ENCODE measurements at places on chromosomes 2 and 18. TPM values are rescaled to one million over a fixed set of nuclear protein-coding genes. Genes with fewer than 3 reads are reported as not detected.
A peak's percentile ranks its signal among the peaks of the same experiment; 100 is the strongest.

MYOM1 gene
- total RNA-seq, result 3.9 TPM

GPAT2 gene
- total RNA-seq, result 9.0 TPM

ACYP2 gene
- total RNA-seq, result 23.4 TPM

NEU4 gene
- total RNA-seq, result 1.1 TPM

ZC3H15 gene
- total RNA-seq, result 59.5 TPM

DUSP19 gene
- total RNA-seq, result 0.67 TPM

SERPINB7 gene
- not detected for total RNA-seq

BMP10 gene
- not detected for total RNA-seq

- DNase-seq, result no peak
Measured at GRCh38 chr2:50535971-50536759, 495.8 kb downstream of the NRXN1 start.

GRCh38 chr2:187552828-187553681, 1.2 kb downstream of the TFPI start:
- DNase-seq, result no peak

DNA sequence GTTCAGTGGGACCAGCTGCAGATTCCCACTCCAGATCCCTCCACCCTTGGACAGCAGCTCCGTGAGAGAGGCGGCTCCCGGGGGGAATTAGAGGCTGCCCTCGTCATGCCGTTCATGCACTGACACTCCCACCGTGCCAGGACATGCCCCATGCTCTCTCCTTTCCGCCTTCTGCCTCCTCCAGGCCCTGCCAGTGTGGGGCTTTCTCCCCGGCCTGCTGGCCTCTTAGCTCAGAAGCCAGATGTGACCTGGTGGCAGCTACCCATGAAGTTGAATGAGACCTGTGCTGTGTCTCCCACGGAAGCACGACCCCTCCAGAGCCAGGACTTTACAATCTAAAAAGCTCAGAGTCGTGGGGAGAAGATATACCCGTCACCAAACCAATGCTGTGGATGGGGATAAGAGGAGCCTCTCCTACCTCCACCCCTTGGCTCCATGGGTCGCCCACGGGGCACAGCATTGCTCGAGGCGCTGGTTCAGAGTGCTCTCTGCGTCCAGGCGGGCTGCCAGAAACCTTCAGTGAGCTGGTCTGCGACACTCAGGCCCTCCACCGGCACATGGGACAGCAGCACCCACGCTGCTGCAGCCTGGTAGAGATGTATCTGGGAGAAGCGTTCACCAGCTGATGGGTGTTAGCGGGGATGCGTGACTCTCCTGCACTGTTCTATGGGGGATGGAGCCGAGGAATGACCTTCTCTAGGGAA, 111.0 kb upstream of the GPC1 start:
- no peak for DNase-seq

- peak; percentile 75 for DNase-seq
Measured at GRCh38 chr2:238921681-238922319, 73.9 kb downstream of the TWIST2 start.

DNA sequence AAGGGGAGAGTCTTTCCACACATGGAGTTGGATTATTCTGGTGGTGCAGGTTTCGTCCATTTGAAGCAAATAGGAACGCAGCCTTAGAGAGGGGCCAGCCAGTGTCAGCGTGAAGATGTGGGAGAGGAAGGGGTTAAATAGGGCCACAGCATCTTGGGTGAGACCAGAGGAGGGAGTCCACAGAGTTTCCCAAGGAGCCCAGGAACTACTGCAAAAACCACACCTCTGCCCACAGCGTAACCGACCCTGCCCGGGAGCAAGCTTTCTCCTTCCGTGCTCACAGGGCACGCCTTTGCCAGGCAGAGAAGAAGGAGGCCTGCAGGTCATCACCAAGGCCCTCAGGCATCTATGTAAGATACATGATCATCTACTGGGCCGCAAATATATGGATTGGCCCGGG, 314.5 kb downstream of the AGAP1 start:
- DNase-seq, result no peak

DNA sequence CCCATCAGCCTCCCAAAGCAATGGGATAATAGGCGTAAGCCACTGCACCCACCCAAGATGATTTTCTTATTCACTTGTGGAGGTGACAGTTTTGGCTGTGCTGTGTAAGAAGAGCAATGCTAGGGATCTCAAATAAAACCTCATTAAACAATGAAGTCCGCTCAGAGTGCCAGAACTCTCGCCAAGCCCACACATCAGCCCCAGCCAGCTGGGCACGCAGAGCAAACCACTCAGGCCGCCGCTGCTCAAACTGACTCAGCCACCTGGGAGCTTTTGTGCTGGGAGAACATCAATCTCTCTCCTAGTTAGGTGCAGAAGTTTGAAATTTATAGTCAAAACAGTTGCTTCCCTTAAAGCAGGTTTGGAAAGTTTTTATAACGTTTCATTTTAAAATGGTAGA, 47.6 kb downstream of the RNF152 start:
- no peak for DNase-seq

GRCh38 chr2:238106339-238106697, 6.2 kb downstream of the ESPNL start:
- no peak for DNase-seq

GRCh38 chr2:188977317-188977716, 3.1 kb downstream of the COL3A1 start:
- no peak for DNase-seq

GRCh38 chr2:230907361-230908091, 17.5 kb downstream of the GPR55 start:
- DNase-seq, result peak; percentile 69

DNA sequence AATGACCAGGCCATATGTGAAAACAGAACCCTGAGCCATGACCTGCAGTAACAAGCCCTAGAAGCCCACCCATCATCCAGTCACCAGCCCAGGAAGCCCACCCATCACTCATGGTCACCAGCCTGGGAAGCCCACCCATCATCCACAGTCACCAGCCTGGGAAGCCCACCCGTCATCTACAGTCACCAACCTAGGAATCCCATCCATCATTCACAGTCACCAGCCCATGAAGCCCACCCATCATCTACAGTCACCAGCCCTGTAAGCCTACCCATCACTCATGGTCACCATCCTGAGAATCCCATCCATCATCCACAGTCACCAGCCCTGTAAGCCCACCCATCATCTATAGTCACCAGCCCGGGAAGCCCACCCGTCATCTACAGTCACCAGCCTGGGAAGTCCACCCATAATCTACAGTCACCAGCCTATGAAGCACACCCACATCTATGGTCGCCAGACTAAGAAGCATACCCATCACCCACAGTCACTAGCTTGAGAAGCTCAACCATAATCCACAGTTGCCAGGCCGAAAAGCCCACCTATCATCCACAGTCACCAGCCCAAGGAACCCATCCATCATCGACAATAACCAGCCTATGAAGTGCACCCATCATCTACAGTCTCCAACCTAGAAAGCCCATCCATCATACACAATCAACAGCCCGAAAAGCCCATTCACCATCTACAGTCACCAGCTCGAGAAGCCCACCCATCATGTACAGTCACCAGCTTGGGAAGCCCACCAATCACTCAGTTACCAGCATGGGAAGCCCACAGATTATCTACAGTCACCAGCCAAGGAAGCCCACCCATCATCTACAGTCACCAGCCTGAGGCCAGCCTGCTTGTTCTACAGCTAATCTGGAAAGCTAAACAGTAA, 91.9 kb downstream of the TWIST2 start:
- peak; percentile 33 for DNase-seq

GRCh38 chr2:224865016-224865415, 148.9 kb upstream of the CCDC195 start:
- DNase-seq, result no peak

GRCh38 chr2:12155303-12156051, 409.0 kb downstream of the LPIN1 start:
- DNase-seq, result no peak

DNA sequence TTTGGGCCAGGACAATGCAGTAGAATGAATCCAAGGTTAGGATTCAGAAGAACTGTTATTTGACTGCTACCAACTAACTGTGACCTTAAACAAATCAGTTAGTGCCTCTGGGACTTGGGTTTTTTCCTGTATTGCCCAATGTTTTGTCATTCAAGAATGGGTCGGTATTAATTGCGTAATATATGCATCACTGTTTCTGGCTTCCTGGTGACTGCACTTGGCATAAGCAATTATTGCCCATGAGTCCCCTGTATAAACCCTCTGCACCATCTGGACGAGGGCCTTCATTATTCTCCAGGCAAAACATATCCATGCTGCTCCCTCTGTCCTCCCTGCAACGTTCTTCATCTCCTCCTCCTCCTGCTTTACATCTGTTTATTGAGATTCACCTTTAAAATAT, 255.8 kb upstream of the LRRTM1 start:
- DNase-seq, result no peak

DNA sequence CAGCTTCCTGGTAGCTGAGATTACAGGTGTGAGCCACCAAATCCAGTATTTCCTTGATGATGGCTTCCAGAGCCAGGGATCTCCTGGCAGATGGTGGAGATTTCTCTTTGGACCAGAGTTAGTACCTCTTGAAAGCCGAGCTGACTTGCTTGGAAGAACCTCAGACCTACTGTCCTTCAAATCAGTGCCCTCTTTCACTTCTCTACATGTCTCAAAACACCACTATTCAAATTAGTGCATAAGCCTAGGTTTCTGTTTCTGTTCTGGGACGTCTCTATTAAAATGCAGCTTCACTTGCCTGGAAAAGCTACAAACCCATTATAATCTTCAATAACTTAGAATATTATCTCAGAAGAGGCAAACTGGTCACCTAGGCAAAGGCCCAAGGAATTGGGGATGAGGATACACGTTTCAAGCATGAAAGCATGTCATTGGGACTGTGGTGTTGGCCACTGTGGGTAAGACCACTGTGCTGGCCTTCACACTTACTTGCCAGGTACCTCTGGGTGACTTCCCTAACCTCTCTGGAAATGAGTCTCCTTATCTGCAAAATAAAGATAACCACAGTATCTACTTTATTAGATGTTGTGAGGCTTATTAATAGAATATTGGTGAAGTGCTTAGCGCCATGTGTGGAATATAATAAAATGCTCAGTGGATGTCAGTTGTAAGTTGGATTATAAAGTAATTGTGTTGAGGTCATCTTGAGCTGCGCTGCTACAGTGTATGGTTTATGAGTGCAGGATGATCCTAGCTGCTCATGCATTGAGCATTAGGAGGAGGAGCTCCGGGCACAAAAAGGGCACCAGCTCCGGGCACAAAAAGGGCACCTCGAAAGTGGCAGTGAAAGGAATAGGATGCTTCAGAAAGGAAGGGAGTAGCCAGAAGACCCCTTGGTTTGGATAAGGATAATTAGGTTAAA, 84.5 kb downstream of the DOCK10 start:
- DNase-seq, result no peak

DNA sequence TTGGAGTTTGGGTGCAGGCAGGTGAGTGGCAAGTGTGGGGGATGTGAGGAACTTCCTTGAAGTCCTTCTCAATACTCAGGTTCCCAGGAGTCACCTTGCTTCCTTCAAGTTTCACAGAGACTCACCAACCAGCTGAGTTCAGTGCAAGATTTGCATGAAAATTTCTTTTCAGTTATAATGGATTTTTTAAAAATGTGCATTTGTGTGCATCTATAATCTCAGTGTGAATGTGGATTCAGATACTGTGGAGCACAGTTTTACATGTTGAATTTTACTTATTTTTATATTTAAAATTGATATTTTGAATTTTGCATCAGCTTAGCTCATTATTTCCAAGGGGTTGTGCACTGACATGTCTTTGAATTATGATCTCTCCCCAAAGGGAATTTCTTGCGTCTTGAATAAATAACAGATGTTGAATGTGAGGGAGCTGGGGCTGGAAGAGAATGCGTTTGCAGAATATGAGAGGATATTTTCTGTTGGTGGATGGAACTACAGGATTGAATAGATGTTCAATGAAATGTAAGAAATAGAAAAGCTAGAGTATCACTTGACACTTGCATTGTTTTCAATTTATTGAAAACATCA, 184.3 kb downstream of the RPRM start:
- DNase-seq, result no peak

DNA sequence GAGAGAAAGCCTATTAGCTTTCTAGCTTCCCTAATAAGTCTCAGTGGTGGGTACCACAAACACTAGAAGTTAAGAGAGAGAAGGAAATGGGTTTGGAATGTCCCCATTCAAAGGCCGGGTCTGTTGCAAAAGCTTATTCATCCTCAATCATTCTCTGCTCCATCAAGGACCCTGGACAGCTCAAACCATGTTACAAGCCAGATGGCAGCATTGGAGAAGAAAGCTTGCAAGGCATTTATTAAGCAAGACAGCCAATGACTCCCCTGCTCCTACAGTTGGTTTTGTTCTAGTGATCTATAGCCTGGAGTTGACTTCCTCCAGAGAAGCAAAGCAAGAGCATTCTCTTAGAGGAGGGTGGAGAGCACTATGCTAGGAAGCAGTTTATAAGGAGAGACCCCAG, 86.9 kb upstream of the LMAN1 start:
- DNase-seq, result no peak

All from mesenteric fat pad (tissue), 1 donor.